ENCODE measurements at places on chromosomes 3 and 15. TPM values are rescaled to one million over a fixed set of nuclear protein-coding genes. Genes with fewer than 3 reads are reported as not detected.

Gene HIGD1A
- total RNA-seq: 173 TPM

Gene SEMA5B
- not detected for total RNA-seq

Gene ZDHHC23
- total RNA-seq: 3.8 TPM

Gene CHDH
- 0.11 TPM for total RNA-seq

Gene UROC1
- not detected for total RNA-seq

Gene SELENOT
- 179 TPM for total RNA-seq

Gene SLC6A1
- not detected for total RNA-seq

Gene TNIK
- total RNA-seq: 1.0 TPM

Gene SLC12A1
- total RNA-seq: not detected

Gene SH3GL3
- total RNA-seq: not detected

Gene RPS27L
- total RNA-seq: 110 TPM

Gene IL17RD
- 1.2 TPM for total RNA-seq

DNA sequence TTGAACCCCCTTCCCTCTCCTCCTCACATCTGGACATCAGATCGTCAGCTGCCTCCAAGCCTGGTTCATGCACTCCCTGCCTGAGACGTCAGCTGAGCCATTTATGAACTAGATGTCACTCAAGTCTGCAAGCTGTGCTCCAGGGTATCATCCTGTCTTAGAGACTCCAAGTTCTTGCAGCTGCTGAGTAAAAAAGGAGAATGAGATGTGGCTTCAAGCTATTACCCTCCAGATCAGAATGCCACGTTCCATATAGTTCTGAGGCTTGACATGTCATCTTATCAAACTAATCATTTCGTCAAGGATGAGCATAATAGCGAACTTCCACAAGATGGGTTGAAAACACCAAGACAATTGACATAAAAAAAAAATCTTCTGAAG is 766.3 kb downstream of the TBL1XR1 start:
- H3K27ac ChIP-seq: no peak overlapping the region
- H3K4me3 ChIP-seq: no peak overlapping the region
- H3K27me3 ChIP-seq: no peaks in the 10 kb centered on the region
- no peak for DNase-seq
- no peaks in the 10 kb centered on the region for H3K36me3 ChIP-seq

DNA sequence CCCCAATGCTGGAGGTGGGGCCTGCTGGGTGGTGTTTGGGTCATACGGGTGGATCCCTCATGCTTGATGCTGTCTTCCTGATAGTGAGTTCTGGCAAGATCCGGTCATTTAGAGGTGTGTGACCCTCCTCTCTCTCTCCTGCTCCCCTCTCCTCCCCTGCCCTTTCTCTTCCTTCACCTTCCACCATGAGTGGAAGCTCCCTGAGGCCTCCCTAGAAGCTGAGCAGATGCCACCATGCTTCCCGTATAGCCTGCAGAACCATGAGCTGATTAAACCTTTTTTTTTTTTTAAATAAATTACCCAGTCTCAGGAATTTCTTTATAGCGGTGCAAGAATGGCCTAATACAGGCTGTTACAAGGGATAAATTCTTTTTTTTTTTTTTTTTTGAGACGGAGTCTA is 36.3 kb upstream of the IQSEC1 start:
- no peaks in the 10 kb centered on the region for H3K4me1 ChIP-seq
- no peak overlapping the region for H3K4me3 ChIP-seq
- no peak for DNase-seq

- H3K27me3 ChIP-seq: peaks cover 9% of the 10 kb centered on the region
- H3K4me3 ChIP-seq: no peak overlapping the region
- DNase-seq: peak; percentile 19
- no peaks in the 10 kb centered on the region for H3K4me1 ChIP-seq
These were observed 8.4 kb upstream of the ANP32A start for GRCh38 chr15:68829068-68829467.

- peak; percentile 74 for DNase-seq
- peak overlapping the region; percentile 39 for H3K4me3 ChIP-seq
- peak overlapping the region; percentile 93 for H3K27ac ChIP-seq
- peaks cover 40% of the 10 kb centered on the region for H3K4me1 ChIP-seq
These were observed 80.3 kb downstream of the TM4SF4 start for GRCh38 chr3:149554826-149555225.

DNA sequence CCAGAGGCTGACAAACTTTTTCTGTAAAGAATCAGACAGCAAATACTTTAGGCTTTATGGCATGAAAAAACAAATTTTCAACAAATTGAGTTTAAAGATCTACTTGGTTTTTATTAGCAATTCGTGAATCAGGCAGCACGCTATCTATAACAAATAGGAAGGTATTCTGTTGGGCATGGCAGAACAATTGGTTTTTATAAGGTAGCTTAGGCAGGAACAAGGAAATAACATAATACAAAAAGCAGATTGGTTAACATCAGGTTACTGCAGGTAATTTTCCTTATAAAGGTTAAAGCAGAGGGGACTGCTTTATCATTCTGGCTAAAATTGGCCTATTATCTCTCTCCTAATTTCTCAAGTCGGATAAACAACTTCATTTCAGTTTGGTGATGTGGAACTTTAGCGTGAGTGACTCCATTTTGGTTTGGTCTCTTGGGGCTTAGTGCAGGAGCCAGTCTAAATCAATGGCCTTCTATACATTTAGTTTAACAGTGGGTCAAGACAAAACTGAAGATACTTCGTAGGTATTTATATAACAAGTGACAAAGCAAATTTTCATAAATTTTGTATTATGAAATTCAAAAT is 26.8 kb downstream of the ZBTB38 start:
- no peaks in the 10 kb centered on the region for H3K27me3 ChIP-seq
- peaks cover 22% of the 10 kb centered on the region for H3K4me1 ChIP-seq
- no peak for DNase-seq
- H3K36me3 ChIP-seq: peaks cover 23% of the 10 kb centered on the region

DNA sequence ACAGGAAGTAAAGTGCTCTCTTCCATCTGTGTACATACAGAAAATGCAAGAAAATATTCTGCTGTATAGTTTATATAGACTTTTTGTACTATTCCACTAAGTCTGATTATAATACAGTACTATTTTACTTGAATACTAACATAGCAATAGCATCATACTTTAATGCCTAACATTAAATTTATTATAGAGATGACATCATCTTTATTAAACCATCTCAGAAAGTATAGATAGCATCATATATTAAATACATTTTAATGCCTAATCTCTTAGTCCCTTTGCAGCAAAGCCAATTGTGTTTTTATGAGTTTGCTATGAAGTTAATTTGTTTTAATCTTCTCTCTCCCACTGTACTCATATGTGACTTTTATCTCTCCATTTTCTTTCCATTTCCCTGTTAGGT is 39.7 kb upstream of the ZDHHC23 start:
- peaks cover 7% of the 10 kb centered on the region for H3K4me1 ChIP-seq
- H3K27ac ChIP-seq: no peak overlapping the region
- no peak for DNase-seq

DNA sequence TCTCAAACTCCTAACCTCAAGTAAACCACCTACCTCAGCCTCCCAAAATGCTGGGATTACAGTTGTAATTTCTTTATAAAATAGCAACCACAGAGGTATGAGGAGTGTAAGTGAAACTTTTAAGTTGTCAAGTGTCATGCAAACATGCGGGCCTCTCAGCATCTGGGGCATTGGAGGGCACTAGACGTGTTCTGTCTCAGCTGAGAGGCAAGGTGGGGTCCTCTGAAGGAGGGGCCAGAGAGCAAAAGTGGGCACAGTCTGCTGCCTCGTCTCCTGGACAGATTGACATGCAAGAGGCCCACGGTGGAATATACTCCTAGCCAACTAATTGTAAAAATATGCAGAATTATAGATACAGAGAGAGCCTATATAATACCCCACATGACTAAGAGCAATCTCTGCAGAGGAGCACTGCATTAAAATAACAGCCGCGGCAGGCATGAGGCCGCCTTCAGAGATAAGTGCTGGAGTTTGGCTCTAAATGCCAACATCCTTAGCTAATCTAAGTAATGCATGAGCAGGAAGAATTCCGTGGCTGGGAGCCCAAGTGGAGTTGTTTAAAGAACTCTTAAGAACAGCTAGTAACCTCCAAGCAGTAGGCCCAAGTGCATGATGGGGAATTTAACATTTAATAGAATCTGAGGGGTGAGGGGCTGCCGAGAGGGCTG is 87.8 kb upstream of the RNU6-1 start:
- peaks cover 3% of the 10 kb centered on the region for H3K27me3 ChIP-seq
- no peak overlapping the region for H3K4me3 ChIP-seq
- DNase-seq: peak; percentile 31
- no peak overlapping the region for H3K27ac ChIP-seq

DNA sequence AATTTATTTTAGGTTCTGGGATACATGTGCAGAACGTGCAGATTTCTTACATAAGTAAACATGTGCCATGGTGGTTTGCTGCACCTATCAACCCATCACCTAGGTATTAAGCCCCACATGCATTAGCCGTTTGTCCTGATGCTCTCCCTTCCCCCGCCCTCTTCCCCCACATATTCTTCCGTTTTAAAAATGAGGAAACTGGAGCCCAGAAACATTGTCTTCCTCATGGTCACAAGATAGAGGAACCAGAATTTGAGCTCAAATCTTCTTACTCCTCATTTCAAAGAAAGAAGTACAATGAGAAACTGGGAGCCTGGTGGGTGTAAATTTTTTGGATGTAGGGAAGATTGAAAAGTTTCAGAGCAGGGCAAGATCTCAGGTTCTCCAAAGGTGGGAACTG is 56.1 kb upstream of the USP3 start:
- peaks cover 13% of the 10 kb centered on the region for H3K27me3 ChIP-seq
- H3K36me3 ChIP-seq: no peaks in the 10 kb centered on the region
- no peak overlapping the region for H3K4me3 ChIP-seq
- H3K4me1 ChIP-seq: peaks cover 8% of the 10 kb centered on the region
- DNase-seq: no peak

- DNase-seq: no peak
- H3K27me3 ChIP-seq: no peaks in the 10 kb centered on the region
- no peak overlapping the region for H3K27ac ChIP-seq
These were observed 659.0 kb downstream of the NTRK3 start for GRCh38 chr15:87597346-87598052.

GRCh38 chr3:148970271-148970670 is 21.1 kb upstream of the GYG1 start:
- H3K36me3 ChIP-seq: no peaks in the 10 kb centered on the region
- H3K4me3 ChIP-seq: no peak overlapping the region
- no peak overlapping the region for H3K27ac ChIP-seq
- no peaks in the 10 kb centered on the region for H3K27me3 ChIP-seq
- no peak for DNase-seq
- no peaks in the 10 kb centered on the region for H3K4me1 ChIP-seq

- no peak overlapping the region for H3K4me3 ChIP-seq
- H3K4me1 ChIP-seq: peaks cover 8% of the 10 kb centered on the region
- H3K27ac ChIP-seq: no peak overlapping the region
These were observed 13.0 kb upstream of the TJP1 start for GRCh38 chr15:29835301-29835700.

GRCh38 chr15:35567392-35567791 is 21.4 kb upstream of the DPH6 start:
- H3K4me1 ChIP-seq: no peaks in the 10 kb centered on the region
- DNase-seq: no peak
- H3K27ac ChIP-seq: no peak overlapping the region

DNA sequence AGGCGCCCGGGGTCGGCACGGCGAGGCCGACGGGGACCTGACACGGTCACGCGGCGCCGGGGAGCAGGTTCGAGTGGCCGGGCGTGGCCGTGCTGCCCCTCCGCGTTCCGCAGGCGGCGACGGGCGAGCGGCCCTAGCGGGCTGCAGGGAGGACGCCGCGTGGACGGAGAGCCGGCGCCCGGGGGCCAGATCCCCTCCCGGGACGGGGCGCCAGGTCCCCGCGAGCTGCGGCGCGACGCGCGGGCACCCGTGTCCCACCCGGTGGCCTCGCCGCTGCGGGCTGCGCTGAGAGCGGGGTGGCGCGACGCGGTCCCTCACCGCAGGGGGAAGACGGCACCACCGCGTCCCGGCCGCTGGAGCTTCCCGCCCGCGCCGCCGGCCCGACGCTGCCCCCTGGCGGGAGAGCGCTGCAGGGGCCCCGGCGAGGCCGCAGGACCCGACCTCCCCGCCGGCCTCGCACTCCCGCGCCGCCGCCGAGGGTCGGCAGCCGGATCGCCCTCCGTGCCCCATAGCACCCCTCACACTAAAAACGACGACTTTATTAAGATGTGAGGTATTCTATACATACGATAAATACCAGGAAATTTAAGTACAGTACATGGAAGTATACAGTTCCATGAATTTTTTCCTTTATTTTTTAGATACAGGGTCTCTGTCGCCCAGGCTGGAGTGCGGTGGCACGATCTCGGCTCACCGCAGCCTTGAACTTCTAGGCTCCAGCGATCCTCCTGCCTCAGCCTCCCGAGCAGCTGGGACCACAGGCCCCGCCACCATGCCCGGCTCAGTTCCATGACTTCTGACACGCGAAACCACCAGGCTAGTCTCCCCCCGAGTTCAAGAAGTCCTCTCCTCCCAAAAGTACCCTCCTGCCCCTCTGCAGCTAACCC is 1.3 kb upstream of the PIGZ start:
- H3K4me1 ChIP-seq: no peaks in the 10 kb centered on the region
- H3K27ac ChIP-seq: no peak overlapping the region
- H3K4me3 ChIP-seq: peak overlapping the region; percentile 90
- H3K27me3 ChIP-seq: no peaks in the 10 kb centered on the region

GRCh38 chr3:13171704-13172643 is 98.7 kb upstream of the IQSEC1 start:
- H3K27me3 ChIP-seq: no peaks in the 10 kb centered on the region
- H3K27ac ChIP-seq: no peak overlapping the region
- H3K36me3 ChIP-seq: no peaks in the 10 kb centered on the region
- no peaks in the 10 kb centered on the region for H3K4me1 ChIP-seq
- H3K4me3 ChIP-seq: no peak overlapping the region

DNA sequence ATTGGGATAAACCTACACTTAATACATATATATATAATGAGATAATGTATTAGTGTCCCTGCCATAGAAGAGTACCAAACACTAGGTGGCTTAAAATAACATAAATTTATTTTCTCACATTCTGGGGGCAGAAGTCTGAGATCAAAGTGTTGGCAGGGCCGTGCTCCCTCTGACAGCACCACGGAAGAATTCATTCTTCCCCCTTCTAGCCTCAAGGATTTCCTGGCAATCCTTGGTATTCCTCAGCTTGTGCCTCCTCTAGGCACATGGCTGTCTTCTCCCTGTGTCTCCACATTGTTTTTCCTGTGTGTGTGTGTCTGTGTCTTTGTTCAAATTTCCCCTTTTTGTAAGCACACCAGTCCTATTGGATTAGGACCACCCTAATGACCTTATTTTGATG is 115.2 kb upstream of the AGBL1 start:
- no peak for DNase-seq
- no peaks in the 10 kb centered on the region for H3K36me3 ChIP-seq
- no peak overlapping the region for H3K4me3 ChIP-seq
- H3K27me3 ChIP-seq: no peaks in the 10 kb centered on the region

DNA sequence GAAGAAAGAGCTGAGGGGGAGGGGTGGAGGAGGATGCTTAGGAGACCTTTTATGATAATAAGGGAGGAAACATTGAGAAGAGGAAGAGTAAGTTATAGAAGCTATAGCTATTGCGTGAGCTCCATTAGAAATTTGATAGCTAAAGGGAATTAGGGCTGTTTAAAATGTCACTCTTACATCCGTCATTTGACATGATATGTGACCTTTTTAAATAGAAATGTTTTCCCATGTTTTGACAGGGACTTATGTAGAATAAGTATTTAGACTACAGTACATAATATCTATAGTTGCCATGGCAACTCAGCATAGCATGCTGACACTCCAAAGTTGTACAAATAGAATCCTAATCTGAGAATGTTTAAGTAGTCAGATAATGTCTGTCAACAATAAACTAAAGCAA is 19.2 kb downstream of the RAD51 start:
- H3K4me1 ChIP-seq: no peaks in the 10 kb centered on the region
- no peak overlapping the region for H3K4me3 ChIP-seq
- no peaks in the 10 kb centered on the region for H3K36me3 ChIP-seq
- no peak overlapping the region for H3K27ac ChIP-seq
